ENCODE measurements at places on chromosomes 7 and 10. TPM values are rescaled to one million over a fixed set of nuclear protein-coding genes. Genes with fewer than 3 reads are reported as not detected.

ITGA8 gene
- not detected for total RNA-seq

C10orf53 gene
- total RNA-seq: not detected

HOXA1 gene
- 0.24 TPM for total RNA-seq

CNPY1 gene
- not detected for total RNA-seq

DNA sequence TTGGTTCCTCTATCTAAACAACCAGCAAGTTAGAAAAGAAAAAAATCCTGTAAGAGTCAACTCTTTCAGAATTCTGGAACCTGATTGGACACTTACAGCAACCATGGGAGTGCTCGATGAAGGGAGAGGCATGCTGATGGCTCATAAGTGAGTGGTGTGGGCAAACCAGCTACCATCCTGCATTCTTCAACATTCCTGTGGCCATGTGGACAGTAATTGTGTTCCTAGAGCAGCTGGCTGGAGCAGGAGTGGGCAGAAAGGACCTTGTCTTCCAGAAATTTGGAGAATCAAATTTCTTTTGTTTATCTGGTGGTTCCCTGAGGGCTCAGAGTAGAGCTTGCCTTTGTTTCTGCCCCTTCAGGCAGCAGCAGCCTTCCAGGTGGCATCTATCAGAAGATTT lies 22.5 kb upstream of the MYL7 start:
- no peak for DNase-seq

GRCh38 chr7:36272567-36273269 lies 116.9 kb upstream of the ANLN start:
- no peak for DNase-seq

DNA sequence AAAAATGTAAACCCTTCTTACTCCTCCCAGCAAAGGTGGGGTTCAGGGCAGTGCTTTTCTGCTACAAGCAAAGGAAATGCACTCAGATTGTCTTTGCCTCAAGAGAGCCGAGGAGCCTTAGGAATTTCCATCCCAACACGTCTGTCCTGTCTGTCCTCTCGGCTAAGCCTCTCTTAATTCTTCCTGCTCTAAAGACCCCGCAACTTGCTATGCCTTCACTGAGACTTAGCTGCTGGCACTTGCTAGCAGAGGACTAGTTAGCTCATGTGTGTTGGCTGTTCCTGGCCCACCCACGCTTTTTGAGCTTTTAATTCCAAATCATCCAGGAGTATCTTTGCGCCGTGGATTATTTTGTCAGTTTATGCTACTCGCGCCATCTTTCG lies 481 bp upstream of the NPM3 start:
- DNase-seq: no peak

Measured in activated naive CD8-positive, alpha-beta T cell treated with anti-CD3 and anti-CD28 coated beads for 36 hours (primary cell).